Inflammatory macrophage (primary cell): ENCODE measurements at places on chromosomes 1 and 21.

DNA sequence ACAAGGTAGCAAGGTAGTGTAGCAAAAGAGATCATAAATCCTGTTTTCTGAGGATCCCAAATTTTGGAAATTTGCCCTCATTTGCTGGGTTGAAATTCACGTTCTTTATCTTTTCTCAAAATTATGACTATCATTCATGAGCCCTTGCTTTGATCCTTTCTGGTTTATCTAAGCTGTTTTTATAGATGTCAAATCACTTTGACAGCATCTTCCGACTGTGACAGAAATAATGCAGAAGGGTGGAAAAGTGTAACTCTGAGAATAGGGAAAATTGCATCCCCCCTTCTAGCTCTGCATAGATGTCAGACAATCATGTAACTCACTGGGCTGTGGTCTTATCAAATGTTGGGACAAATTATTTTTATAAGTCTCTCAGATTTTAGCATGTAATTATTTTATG lies 550.1 kb downstream of the OMA1 start:
- DNase-seq, result no peak

DNA sequence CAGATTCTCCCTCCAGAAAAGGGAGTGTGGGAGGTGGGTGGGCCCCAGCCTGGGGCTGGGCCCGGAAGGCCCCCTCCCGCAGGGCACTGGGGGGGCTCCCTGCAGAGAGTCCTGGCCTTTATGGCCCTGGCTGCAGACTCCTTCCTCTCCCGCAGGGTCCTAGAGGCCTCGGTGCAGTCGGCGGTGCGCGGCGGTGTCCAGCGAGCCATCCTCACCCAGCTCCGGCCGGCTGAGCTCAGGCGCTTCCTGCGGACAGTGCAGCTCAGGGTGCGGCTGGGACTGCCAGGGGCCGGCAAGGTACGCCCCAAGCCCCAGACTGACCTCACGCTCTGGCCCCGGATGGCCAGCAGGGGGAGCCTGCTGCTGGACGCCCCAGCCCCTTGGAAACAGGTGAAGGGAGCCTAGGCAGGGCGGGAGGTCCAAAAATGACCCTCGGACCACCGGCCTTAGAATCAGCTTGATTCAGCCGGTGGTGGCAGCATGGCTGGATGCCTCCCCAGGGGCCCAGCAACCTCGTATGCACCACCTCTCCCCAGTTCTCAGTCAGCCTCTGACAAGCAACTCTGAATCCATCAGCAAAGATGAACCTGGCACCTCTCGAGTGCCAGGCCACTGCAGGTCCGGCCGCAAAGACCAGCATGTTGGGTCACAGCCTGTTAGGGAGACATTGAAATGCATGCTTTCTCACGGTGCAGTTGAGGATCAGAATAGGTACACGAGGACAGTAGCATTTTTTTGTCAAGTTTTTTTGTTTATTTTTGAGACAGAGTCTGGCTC lies 20.6 kb downstream of the MTHFR start:
- DNase-seq, result peak; percentile 30

- DNase-seq, result peak; percentile 48
These were observed 54.9 kb upstream of the DNAJC6 start for GRCh38 chr1:65254320-65255034.

- peak; percentile 98 for DNase-seq
These were observed 1.3 kb downstream of the FCGR2A start for GRCh38 chr1:161506336-161507223.

- DNase-seq, result no peak
These were observed 134.5 kb downstream of the IER5 start for GRCh38 chr1:181222972-181223505.

DNA sequence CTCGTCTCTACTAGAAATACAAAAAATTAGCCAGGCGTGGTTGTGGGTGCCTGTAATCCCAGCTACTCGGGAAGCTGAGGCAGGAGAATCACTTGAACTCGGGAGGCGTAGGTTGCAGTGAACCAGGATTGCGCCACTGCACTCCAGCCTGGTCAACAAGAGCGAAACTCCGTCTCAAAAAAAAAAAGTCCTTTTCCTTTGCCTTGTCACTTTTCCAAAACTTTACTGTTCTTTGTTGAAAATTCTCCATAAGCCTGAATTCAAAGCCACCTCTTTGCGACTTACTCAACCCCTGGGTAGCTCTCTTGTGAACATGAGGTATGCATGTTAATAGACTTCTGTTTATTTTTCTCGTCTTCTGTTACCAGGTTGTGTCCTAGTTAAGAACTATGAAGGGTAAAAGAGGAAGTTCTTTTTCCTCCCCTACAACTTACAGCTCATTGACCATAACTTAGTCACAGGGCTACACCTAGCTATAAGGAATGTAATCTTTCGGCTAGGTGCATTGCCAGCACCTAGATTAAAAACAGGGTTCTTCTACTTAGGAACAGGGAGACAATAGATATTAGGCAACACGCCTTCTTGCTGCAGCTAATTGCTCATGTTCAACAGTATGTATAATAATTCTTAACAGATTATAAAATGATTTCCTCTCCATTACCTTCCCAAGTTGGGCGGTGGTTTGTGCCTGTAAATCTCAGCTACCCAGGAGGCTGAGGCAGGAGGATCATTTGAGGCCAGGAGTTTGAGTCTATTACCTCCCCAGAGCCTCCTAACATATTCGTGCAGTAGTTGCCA lies 40.9 kb downstream of the PTAFR start:
- DNase-seq, result peak; percentile 85

DNA sequence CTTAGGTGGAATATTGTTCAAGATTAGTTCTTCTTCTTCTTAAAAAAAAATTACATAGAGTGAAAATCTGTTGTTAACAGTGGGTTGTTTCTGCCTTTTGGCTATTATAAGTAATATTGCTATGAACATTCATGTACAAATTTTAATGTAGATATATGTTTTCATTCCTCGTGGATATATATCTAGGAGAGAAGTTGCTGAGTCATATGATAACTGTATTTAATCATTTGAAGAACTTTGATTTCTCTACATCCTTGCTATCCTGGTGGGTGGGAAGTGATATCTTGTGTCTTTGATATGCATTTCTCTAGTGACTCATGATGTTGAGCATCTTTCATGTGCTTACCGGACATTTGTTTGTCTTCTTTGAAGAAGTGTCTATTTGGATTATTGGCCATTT lies 29.9 kb downstream of the MAST2 start:
- DNase-seq, result no peak

- no peak for DNase-seq
These were observed 244.3 kb downstream of the PTPRC start for GRCh38 chr1:198883184-198883583.

DNA sequence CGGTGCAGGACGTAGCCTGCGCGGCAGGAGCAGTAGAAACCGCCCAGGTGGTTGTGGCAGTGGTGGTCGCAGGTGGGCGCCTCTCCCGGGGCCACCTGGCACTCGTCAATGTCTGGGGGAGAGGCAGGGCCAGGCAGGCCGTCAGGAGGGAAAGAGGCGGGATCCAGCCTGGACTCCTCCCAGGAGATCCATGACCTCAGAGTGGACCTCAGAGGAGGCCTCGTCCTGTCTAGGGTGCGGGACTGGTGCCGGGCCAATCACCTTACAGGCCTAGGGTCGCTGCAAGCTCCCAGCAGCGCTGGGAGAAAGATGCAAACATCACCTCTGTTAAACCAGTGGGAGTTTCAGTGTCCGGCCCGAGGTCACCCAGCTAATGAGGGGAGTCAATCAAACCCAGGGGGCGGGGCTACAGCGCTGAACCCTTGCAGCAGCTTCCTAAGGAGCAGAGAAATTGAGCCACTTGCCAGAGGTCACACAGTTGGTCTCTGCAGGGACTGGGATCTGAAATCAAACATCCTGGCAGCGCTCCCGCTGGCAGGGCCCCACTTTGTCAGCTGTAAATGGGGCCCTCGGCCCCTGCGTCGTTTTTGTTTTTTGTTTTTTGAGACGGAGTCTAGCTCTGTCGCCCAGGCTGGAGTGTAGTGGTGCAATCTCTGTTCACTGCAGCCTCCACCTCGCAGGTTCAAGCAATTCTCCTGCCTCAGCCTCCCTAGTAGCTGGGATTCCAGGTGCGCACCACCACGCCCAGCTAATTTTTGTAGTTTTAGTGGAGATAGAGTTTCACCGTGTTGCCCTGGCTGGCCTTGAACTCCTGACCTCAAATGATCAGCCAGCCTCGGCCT lies 1.4 kb downstream of the MASP2 start:
- DNase-seq, result no peak

DNA sequence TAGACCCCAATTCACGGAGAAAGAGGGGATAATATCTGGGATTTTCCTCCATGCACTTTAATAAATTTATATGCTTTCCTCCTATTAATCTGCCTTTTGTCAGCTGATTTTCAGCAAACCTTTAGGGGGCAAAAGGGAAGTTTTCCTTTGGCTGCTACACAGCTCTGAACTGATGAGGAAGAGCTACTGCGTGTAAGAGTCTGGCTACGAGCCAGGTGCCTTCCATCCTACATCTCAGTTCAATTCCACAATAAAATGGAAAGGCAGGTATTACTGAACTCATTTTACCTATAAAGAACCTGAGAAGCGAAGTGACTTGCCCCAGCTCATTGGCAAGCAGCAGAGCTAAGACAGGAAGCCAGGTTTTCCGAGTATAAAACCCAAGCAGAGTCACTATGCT lies 28.3 kb upstream of the ZNF326 start:
- DNase-seq, result peak; percentile 44

DNA sequence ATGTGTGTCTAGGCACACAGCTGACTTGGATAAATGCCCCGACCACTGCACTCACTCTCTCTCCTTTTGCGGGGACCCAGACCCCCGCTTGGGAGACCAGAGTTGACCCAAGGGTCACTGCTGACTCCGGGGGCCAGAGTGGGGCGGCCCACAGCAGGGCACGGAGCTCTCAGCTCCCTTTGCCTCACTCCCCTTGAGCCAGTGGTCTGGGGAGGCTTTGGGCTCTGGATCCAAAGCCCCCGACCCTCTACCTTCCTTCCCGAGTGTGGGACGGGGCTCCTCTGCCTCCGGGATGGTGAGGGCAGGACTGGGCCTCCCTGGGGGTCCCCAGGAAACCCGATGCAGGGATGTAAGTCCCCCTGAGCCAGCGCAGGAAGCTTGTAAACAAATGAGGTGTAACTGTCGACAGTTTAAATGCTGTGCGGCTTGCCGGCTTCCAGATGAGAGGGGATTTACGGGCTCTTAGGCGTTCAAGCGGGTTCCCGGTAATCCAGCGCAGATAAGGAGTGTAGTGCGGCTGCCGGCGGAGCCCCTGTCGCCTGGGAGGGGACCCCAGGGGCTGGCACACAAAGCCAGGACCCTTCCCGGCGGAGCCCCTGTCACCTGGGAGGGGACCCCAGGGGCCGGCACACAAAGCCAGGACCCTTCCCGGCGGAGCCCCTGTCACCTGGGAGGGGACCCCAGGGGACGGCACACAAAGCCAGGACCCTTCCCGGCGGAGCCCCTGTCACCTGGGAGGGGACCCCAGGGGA lies 7.4 kb downstream of the ACTRT2 start:
- DNase-seq, result no peak

GRCh38 chr1:22115286-22115685 lies 27.6 kb downstream of the WNT4 start:
- no peak for DNase-seq

DNA sequence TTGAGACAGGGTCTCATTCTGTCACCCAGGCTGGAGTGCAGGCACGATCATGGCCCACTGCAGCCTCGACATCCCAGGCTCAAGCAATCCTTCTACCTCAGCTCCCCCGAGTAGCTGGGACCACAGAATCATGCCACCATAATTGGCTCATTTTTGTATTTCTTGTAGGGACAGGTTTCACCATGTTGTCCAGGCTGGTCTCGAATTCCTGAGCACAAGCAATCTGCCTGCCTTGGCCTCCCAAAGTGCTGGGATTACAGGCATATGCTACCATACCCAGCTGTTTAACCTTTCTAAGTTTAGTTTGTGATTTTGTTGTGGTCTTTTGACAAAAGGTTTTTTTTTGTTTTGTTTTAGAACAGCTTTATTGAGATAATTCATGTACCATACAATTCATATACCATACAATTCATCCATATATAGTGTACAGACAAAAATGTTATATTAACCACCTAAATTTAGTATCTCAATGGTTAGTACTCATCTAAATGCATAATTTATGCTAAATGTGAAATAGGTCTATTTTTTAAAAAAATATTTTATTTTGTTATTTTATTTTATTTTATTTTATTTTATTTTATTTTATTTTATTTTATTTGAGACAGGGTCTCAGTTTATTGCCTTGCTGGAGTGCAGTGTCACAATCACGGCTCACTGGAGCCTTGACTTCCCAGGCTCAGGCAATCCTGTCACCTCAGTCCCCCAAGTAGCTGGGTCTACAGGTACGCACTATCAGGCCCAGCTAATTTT lies 8.9 kb downstream of the ZMPSTE24 start:
- no peak for DNase-seq

DNA sequence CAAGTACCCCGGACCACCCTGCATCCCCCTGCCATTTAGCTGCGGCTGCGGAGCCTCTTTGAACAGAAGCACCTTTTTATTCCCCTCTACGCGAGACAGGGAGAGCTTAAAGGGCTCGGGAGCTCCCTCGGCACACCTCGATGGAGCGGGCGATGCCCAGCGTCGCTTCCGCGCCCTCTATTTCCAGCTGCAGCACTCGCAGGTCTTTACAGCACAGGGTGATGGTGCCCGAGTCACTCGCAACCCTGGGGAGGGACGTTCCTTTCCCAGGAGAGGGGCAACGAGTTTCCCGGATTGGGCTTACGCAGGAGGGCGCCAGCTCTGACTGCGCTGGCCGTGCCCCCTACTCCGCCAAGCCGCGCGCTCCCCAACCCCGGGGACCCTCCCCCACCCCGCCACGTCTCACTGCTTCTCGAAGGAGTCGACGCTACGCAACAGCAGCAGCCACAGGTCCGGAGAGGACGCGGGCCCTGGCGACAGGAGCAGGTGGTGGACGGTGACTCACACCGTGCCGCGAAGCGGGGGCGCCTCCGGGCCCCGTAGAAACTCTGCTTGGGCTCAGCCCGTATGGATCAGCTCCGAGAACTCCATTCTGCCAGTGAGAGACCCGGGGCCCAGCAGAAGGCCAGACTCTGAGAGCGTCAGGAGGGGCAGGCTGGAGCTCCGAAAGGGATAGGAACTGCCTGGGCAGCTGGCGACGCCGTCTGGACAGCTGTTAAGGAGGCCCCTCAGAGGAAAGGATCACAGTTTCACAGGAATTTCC lies 5.8 kb upstream of the FAM167B start:
- DNase-seq, result no peak

DNA sequence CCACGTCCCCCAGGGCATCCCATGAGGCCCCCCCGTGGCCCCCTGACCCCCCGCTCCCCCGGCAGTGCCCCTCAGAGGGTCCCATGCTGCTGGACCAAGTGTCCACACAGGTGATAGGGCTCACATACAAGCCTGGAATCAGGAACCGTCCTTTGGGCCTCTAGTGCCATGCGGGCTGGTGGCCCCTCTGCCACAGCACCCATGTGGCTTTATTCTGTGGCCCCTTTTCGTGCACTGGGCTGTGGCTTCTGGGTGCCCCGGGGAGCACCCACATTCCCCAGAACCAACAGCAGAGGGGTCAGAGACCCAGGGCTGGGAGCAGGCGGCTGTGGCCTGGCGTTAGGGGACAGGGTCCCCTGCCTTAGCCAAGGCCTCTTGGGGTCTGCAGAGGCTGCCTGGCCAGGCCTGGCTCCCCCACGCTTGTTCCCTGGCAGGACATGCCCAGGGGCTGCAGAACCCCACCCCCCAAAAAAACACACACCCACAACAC lies 31.7 kb downstream of the SLC19A1 start:
- no peak for DNase-seq
